NCI-H748 treated with DMSO at 0.1 percent for 48 hours (cell line): ENCODE measurements at places on chromosomes 11 and 22.

GRCh38 chr11:66071381-66071801 is 1.3 kb downstream of the PACS1 start:
- DNase-seq = no peak

DNA sequence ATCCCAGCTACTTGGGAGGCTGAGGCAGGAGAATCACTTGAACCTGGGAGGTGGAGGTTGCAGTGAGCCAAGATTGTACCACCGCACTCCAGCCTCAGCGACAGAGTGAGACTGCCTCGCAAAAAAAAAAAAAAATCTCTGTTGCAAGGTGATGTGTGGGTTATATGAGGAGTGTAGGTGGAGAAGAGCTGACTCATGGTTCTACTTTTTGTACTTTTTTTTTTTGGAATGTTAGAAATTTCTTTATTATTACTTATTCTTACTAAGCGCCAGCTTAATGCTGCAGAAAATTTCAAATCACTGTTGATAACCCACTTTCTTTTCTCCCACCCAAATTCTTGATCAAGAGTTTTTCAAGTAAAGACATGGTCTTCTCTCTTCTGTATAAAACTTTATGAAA is 29.6 kb upstream of the DNAJB13 start:
- no peak for DNase-seq

DNA sequence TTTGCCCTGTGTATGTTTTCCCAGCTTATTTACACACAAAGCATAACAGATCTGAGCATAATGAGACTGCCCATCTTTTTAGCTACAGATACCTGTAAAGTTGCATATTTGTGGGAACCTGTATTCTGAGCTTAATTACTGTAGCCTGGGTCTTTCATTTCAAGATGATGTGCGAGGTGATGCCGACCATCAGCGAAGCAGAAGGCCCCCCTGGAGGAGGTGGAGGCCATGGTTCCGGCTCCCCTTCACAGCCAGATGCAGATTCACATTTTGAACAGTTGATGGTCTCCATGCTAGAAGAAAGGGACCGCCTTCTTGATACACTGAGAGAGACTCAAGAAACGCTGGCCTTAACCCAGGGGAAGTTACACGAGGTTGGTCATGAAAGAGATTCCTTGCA is 1.5 kb downstream of the PPFIA1 start:
- DNase-seq = no peak

- no peak for DNase-seq
These were observed 302.0 kb downstream of the TBC1D22A start for GRCh38 chr22:47064416-47064815.

DNA sequence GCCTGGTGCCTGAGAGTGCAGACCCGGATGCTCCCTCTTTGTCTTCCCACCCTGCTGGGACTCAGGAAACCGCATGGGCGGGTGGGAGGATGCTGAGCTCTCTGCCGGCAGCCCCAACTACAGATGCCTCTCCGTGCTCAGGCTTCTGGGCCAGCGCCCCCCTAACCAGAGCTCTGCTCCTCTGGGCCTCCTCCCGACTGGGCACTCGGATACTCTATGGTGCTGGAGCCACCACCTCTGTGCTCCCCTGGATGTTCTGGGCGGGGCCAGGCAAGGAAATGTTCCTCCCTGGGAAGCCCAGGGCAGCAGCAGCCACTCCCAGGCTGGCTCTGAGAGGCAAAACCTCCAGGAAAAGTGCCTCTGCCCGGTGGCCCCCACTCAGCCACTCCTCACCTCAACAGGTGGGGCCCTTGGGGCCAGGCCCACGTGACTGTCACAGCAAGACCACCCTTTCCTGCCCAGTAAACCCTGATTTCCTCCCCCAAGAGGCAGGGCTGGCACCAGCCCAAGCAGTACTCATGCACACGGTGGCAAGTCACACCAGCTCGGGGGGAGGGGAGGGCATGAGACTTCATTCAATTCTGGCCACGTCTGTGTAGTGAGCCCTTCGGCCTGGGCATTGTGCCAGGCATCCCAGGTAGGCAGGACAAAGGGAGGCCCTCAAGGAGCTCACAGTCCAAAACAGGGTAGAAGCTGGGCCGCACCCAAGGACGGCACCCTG is 54.7 kb upstream of the TCF20 start:
- DNase-seq = peak; percentile 30

DNA sequence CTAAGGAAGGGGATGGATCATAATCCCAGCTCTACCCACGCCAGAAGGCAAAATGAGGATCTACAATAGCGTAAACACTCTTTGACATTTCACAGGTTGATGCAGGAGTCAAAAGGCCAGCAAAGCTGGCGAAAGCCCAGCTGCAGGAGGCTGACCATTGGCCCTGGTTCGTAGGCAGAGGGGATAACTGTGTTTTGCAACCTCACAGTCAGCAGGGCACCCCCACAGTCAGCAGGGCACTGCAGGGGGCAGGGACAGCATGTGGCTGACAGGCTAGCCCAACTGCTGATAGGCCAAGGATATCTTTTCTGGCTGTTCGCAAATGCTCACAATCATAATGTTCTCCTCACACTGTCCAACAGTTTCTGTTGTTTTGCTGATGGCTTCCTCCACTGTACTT is 372.7 kb downstream of the BUD13 start:
- DNase-seq = no peak

GRCh38 chr11:132455044-132455443 is 1077.3 kb downstream of the OPCML start:
- no peak for DNase-seq

GRCh38 chr11:2436013-2436520 is 8.2 kb downstream of the TRPM5 start:
- DNase-seq = no peak

GRCh38 chr11:3014057-3014938 is 22.2 kb upstream of the NAP1L4 start:
- no peak for DNase-seq

DNA sequence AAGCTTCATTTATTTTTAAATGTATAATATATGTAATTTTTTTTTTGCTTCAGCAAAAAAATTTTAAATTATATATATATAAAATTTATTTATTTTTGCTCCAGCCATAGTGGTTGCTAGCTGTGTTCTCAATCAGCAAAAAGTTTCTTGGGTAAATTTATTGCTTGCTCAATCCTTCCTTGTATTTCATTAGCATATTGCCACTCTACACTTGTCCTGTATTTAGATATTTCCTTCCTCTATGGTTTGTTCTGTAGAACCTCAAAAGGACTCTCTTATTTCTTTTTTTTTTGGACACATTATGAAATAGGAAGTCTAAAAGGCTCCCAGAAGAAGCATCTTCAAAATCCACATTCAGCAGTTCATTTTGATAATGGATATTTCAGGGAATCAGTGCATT is 2.3 kb downstream of the PTPRJ start:
- no peak for DNase-seq

DNA sequence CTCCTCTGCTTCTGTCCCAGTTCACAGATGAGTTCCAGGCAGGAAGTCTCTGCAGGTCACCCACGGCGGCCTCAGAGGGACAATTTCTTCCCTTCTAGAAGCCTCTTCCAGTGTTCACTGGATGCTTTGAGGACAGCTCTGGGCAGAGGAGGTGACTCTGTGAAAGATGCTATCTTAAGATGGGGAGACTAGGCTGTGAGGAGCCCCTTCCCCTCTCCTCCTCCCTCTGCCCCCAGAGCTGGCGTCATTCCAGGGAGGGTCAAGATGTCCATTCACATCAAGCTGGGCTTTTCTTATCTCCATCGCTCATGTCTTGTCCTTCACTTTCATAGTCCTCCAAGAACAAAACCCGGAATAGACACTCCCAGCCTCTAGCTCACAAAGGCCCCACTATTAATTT is 3.3 kb downstream of the APLNR start:
- DNase-seq = no peak

GRCh38 chr11:89381094-89381493 is 110.1 kb downstream of the NOX4 start:
- DNase-seq = no peak

GRCh38 chr11:12386309-12386708 is 8.9 kb downstream of the PARVA start:
- no peak for DNase-seq

DNA sequence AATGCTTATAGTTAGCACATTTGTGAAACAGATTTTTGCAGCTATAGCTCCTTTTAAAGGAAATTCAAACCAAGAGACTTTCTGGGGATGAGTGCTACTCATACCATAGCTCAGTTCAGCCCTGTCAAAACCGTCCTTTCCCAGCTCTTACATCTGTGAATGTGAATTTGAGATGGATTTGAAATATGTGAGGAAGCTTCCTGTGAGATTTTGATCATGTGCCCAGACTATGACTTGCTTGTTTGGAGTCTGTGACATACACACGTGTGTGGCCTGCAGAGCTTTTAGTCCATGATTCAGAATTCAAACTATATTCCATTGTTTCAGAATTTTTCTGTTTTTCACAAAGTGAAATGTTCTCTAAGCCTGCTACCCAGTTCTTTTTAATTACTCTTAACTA is 4.4 kb upstream of the MMP1 start:
- no peak for DNase-seq

- no peak for DNase-seq
These were observed 58.7 kb downstream of the TECTA start for GRCh38 chr11:121159741-121160140.

DNA sequence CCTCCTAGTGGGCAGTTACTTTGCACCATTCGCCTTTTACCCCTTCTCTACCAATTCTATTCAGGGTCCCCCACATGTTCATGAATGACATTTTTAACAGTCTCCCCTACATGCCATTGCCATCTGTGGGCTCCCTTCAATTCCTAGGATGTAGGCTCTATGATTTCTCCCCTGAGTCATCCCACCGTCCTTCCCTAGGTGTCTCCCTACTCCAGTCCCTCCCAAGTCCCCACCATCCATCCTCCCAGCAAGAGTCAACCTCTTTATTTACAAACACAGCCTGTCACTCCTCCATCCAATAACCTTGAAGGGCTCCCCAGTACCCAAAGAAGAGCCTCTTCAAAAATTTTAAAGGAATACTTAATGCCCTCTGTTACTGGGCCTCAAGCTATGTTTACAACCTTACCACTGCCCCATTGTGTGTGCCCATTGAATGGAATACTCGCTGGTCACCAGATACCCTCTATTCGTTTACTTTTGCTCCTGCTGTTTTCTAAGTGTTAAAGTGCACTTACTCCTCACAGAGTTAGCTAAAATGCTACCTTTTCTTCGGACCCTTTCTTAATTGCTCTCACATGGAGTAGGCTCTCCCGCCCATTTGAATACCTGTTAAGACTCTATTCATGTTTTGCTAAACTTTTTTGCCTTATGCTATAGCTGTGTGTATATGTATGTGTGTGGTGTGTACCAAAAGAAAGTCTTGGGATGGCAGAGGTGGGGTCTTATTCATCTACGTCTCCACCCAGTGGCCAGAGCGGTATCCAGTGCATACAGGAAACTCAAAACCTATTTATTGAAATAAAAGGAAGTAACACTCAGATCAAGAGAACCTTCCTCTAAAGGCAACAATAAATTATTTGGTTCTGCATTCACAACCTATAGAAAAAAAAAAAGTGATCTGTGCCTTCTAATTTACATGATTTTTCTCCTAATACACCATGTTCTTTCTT is 235.8 kb upstream of the CCDC90B start:
- DNase-seq = peak; percentile 36

- no peak for DNase-seq
These were observed 408.4 kb downstream of the BUD13 start for GRCh38 chr11:116364348-116364747.

GRCh38 chr11:102111011-102111786 is 952 bp downstream of the YAP1 start:
- no peak for DNase-seq

GRCh38 chr11:130580891-130581492 is 132.5 kb downstream of the ADAMTS15 start:
- no peak for DNase-seq

- no peak for DNase-seq
These were observed 71.5 kb upstream of the LMO1 start for GRCh38 chr11:8335186-8335585.

DNA sequence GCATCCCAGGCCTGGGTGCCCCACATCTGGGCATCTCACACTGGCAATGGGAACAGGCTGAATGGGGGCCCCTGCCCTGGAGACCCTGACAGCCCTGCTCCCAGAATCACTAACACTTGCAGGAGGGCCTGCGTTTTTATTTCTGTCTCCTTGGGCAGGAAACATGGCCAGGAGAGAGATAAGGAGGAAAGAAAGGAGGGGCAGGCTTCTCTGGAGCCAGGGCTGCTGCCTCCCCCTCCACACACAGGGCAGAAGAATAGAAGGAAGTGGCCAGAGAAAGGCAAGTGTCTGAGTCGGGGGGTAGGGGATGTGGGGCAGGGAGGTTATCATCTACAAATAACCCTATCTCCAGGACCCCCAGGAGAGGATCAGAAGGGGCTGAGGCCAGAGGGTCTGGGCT is 25.5 kb upstream of the TSPAN18 start:
- DNase-seq = no peak

DNA sequence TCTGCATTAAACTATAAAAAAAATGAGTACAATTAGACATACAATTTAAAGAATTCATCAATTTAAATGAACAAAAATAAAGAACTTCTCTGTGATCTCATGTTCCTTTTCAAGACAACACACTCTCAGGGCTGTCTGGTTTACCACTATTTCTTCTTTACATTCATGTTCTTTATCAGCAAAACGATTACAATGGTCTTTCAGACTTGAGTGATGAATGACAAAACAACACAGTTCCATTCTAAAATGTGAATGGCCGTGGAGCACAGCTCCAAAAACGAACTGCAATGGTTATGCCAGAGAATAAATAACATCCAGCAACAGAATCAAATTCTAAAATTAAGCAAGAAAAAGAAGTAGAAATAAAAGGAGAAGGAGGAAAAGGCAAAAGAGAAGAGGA is 113.1 kb downstream of the CADM1 start:
- no peak for DNase-seq

DNA sequence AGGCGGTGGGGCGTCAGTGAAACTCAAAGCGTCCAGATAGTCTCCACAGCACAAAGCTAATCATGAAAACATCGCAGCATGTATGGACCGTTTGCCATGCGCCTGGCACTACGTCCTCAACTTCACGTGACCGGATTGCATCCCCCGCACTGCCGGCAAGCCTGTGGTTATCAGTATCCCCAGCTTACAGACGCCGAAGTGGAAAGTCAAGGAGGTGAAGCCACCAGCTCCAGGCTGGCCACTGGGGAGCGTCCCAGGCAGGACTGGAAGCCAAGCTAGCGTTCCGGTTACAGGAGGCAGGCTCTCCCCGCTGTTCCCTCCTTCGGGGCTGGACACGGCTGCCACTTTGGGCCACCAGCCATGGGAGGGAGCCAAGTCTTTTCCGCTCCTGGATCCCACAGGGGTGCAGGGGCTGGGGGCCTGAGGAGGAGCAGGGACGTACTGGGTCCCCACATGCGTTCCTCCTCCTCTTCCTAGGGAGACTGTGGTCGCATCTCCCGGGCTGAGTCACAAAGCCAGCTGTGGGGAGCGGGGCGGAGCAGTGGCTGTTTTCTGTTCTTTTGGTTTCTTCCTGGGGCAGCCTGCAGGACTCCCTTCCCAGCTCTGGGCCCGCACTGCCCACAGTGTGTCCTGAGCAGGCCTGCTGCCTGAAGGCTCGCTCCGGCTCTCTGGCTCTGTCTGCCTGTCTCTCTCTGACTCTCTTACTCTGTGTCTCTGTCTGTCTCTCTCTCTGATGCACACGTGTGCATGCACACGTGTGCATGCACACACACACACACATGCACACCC is 4.3 kb upstream of the OSBPL5 start:
- DNase-seq = no peak

GRCh38 chr11:24934733-24935439 is 438.0 kb downstream of the LUZP2 start:
- no peak for DNase-seq

- peak; percentile 61 for DNase-seq
These were observed 91.2 kb downstream of the TEAD1 start for GRCh38 chr11:12765428-12765827.
